ENCODE measurements at places on chromosomes 3 and 15.

DNA sequence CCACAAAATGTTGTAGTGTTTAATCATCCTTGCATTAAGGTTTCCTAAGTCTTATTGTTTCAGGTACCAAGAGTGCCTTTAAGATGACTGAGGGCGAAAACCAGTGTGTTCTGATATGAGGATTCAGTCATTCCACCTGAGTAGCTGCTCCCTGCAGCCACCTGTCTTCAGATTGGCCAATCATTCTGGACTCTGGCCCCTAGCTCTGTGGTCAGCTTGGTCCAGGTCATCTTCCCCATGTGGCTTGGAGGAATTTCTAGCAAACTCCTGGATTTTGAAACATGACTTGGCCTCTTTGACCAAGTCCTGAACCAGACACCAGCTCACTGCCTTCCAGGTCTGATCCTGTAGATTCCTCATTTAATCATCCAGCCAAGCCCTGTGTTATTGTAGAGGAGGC lies 7.8 kb upstream of the SLC7A14 start:
- no peak for DNase-seq

GRCh38 chr3:161343986-161344385 lies 27.3 kb downstream of the SPTSSB start:
- DNase-seq: no peak

GRCh38 chr3:46013316-46014094 lies 13.8 kb downstream of the XCR1 start:
- DNase-seq: no peak

GRCh38 chr15:64096668-64097384 lies 1.0 kb downstream of the SNX1 start:
- DNase-seq: peak; percentile 20

- DNase-seq: peak; percentile 30
Observed at GRCh38 chr15:46312133-46312740, 677.4 kb downstream of the SQOR start.

GRCh38 chr3:31945738-31946052 lies 35.4 kb downstream of the OSBPL10 start:
- no peak for DNase-seq

GRCh38 chr3:194103505-194103904 lies 32.4 kb upstream of the HES1 start:
- DNase-seq: peak; percentile 81

- no peak for DNase-seq
Observed at GRCh38 chr3:12663401-12663935, 449 bp downstream of the RAF1 start.

DNA sequence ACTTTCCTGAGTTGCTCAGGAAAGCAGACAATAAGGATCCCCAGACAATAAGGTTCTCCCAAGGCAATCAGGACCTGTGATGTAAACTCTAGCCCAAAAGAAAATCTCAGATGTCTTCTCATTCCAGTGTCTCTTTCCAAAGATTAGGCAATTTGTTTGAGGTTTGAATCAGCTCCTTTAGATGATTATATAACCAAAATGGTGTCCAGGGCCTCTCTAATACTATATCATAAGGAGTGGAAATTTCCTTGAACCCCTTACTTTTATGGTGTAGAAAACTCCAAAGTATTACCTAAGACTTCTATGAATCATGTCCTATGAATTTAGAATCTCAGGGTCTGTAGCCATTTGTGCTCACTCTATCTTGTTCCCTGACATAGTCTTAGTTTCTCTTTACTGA lies 65.9 kb downstream of the GPR176 start:
- no peak for DNase-seq

DNA sequence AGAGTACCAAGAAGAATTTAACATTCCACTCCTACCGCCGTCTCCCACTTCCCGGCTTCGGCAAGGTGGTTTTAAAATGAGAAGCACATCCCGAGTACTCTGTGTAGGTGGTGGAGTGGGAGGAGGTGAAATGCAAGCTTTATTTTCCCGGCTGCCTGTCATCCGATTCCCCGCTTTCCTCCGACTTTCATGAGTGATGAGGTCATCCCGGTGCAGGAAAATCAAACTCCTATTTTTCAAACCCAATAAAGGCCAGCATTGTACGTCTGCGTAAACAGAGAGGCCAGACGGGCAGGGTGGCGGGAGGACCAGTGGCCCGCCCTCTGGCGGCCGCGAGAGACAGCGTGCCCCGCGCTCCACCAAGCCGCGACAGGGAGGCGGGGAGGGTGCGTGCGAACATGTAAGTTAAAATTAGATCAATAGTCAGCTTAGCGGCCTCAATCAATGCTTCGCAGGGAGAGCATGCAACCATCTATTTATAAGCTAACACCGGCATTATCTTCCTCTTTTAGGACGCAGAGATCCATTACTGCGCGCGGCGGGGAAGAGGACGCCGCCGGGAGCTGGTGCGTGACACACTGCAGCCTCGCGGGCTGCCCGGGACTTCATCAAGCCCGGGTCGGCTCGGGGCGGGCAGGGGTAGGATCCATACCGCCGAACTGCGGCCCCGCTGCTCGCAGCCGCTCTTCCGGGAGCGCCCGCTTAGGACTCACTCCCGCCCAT lies 163.3 kb downstream of the CD47 start:
- peak; percentile 62 for DNase-seq

- DNase-seq: no peak
Observed at GRCh38 chr3:155327430-155327829, 33.9 kb upstream of the STRIT1 start.

GRCh38 chr15:85474700-85475316 lies 94.4 kb downstream of the AKAP13 start:
- DNase-seq: no peak
